ENCODE measurements at places on chromosomes 5 and 9.
A peak's percentile ranks its signal among the peaks of the same experiment; 100 is the strongest.

GRCh38 chr5:174402222-174402812, 322.1 kb upstream of the MSX2 start:
- no peak for DNase-seq

- no peak for DNase-seq
These were observed 235.4 kb upstream of the TAS2R1 start for GRCh38 chr5:9865574-9865973.

GRCh38 chr5:145076040-145076439, 759.1 kb downstream of the PRELID2 start:
- no peak for DNase-seq

DNA sequence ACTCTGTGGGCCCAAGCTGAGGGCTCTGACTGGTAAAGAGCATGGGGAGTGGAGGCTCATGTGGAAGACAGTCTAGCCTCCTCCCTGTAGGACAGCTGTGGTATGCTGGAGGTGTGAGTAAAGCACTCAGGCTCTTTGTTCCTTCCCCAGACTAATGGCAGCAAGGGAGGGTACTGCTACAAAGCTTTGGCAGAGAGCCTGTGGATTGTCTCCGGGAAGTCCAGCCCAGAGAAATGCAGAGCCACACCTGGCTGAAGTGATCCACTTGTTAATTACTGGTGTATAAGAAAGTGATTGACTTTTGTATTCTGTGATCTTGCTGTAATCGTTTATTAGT, 161.7 kb downstream of the OXCT1 start:
- DNase-seq: peak; percentile 2

DNA sequence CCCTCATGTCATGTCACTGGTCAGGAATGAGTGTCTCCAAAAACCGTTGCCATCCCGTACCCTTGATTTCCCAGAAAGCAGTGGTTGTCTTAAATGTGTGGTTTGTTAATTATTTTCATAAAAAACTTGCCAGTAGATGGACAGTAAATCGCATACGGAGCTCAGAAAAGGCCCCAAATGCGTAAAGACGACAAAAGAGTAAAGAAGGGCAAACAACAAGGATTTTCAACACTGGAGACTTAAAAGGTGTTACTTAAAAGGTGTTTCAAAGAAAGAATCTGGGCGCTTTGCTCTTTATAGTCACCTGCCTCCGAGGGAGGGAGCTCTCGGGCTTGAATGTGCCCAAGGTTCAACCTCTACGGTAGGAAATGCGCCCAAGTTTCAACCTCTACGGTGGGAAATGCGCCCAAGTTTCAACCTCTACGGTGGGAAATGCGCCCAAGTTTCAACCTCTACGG, 734 bp downstream of the KIF27 start:
- DNase-seq: peak; percentile 68

- no peak for DNase-seq
These were observed 166.9 kb downstream of the DMRT2 start for GRCh38 chr9:1217076-1217475.

Measured in dermis blood vessel endothelial cell (primary cell).